Activated CD4-positive, alpha-beta memory T cell treated with anti-CD3 and anti-CD28 coated beads for 36 hours (primary cell): ENCODE measurements at places on chromosomes 6 and 20. TPM values are rescaled to one million over a fixed set of nuclear protein-coding genes. Genes with fewer than 3 reads are reported as not detected.

GRCh38 chr6:48403587-48403986 is 292.6 kb upstream of the PTCHD4 start:
- H3K4me1 ChIP-seq: no peaks in the 10 kb centered on the region
- no peaks in the 10 kb centered on the region for H3K36me3 ChIP-seq
- no peak overlapping the region for H3K27ac ChIP-seq
- no peak overlapping the region for H3K4me3 ChIP-seq

- H3K4me3 ChIP-seq: no peak overlapping the region
- DNase-seq: no peak
- H3K36me3 ChIP-seq: no peaks in the 10 kb centered on the region
- no peaks in the 10 kb centered on the region for H3K27me3 ChIP-seq
- H3K27ac ChIP-seq: no peak overlapping the region
Measured at GRCh38 chr6:117169064-117169665, 96.2 kb upstream of the VGLL2 start.

- no peaks in the 10 kb centered on the region for H3K27me3 ChIP-seq
- H3K36me3 ChIP-seq: peaks cover 17% of the 10 kb centered on the region
- H3K27ac ChIP-seq: peak overlapping the region; percentile 53
- H3K4me1 ChIP-seq: peaks cover 36% of the 10 kb centered on the region
- H3K4me3 ChIP-seq: peak overlapping the region; percentile 36
- no peak for DNase-seq
Measured at GRCh38 chr20:35145141-35145564, 2.0 kb downstream of the EDEM2 start.

The COL21A1 gene
- total RNA-seq: not detected

The ANKRD66 gene
- not detected for total RNA-seq

DNA sequence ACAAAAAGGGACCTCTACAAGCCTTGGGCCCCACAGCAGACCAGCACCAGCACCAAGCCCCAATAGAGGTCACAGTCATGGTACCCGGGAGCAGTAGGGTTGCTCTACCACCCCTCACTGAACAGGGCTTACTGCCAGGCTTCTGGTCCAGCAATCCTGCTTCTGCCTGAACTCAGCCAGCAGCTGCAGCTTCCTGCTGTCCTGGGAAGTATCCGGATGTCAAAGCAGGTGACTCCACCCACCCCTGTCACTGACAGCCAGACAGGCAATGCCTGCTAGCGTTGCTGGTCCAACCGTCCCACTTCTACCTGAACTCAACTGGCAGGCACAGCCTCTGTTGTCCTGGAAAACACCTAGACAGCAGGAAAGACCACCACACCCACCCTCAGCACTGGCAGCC is 47.0 kb upstream of the PCSK2 start:
- no peaks in the 10 kb centered on the region for H3K4me1 ChIP-seq
- no peaks in the 10 kb centered on the region for H3K27me3 ChIP-seq
- no peak overlapping the region for H3K4me3 ChIP-seq
- DNase-seq: no peak
- H3K36me3 ChIP-seq: no peaks in the 10 kb centered on the region
- no peak overlapping the region for H3K27ac ChIP-seq

DNA sequence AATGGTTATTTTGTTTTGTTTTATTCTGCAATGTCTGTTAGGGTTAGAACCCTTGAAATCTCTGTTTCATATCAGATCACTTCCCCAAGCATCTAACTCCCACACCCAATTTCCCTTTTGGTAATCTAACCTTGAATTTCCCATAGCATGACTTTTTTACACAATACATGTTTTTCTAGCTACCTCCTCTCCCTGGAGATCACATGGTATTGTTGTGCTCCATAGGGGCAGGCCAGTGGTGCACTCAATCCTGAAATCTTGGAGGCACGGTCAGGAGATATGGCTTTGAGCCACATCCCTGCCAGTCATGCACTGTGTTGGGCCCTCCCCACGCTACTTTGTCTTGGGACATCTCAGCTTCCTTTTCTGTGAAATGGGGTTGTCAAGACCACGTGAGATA is 36.7 kb upstream of the NNAT start:
- H3K4me1 ChIP-seq: peaks cover 2% of the 10 kb centered on the region
- DNase-seq: no peak
- H3K27me3 ChIP-seq: peaks cover 6% of the 10 kb centered on the region
- H3K4me3 ChIP-seq: no peak overlapping the region

The SUMO4 gene
- total RNA-seq: 4.8 TPM

The TTK gene
- 39.4 TPM for total RNA-seq

DNA sequence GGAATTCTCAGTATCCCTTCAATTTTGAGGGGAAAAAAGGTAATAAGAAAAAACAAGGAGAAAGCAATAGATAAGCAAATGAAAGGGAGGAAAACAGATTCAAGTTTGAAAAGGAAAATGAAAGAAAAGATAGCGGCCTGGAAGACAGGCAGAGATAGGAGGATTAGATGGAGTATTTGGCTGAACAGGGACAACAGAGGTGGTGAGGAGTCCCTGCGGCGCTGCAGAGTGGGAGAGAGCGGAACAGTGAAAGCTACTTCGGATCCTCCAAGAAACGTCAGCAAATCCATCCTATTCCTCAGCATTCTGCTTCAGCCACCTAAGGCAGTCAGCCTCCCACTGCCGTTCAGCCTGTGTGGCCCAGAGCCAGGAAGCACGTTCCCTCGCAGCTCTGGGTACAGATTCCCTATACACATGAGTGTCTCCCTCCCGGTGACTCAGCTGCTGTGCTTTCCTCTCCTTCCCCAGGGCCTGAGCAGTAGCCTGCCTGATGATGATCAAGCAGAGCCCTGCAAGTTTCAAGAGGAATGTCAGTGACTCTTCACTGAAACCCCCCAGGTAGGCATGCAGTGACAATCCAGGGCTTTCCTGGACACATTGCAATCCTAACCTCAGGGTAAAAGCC is 43.4 kb upstream of the CDYL start:
- H3K27ac ChIP-seq: no peak overlapping the region
- H3K4me1 ChIP-seq: peaks cover 2% of the 10 kb centered on the region
- peaks cover 18% of the 10 kb centered on the region for H3K27me3 ChIP-seq
- H3K4me3 ChIP-seq: no peak overlapping the region
- DNase-seq: no peak
- no peaks in the 10 kb centered on the region for H3K36me3 ChIP-seq

DNA sequence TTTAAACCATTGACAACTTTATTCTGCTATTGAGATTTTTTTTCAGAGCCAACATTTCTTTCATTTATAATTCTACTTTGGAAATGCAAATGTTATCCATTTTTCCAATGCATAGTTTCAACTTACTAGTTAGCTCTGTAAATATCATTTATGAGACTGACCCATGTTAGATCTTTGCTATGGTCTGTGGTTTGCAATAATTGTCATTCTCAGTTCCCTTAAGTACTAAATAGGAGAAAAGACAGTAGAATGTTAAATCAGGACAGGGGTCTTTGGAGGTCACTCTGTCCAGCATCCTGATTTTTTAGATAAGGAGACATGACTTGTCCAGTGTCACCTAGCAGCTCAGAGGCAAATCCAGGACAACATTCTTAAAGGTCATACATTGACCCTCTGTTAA is 522.2 kb upstream of the FLRT3 start:
- no peak for DNase-seq
- H3K4me1 ChIP-seq: no peaks in the 10 kb centered on the region
- no peak overlapping the region for H3K4me3 ChIP-seq
- H3K36me3 ChIP-seq: no peaks in the 10 kb centered on the region
- H3K27ac ChIP-seq: no peak overlapping the region

The MEI4 gene
- not detected for total RNA-seq

The CLDN20 gene
- total RNA-seq: not detected

The POPDC3 gene
- total RNA-seq: not detected

GRCh38 chr6:157184202-157185015 is 138.9 kb downstream of the TMEM242 start:
- peaks cover 13% of the 10 kb centered on the region for H3K4me1 ChIP-seq
- H3K27ac ChIP-seq: peak overlapping the region; percentile 62
- peak overlapping the region; percentile 43 for H3K4me3 ChIP-seq
- DNase-seq: peak; percentile 75
- peaks cover 8% of the 10 kb centered on the region for H3K36me3 ChIP-seq

- no peaks in the 10 kb centered on the region for H3K4me1 ChIP-seq
- no peak overlapping the region for H3K27ac ChIP-seq
- H3K4me3 ChIP-seq: no peak overlapping the region
- H3K36me3 ChIP-seq: no peaks in the 10 kb centered on the region
- H3K27me3 ChIP-seq: no peaks in the 10 kb centered on the region
Measured at GRCh38 chr6:77686931-77687330, 34.1 kb downstream of the MEI4 start.

GRCh38 chr6:79570129-79571029 is 33.1 kb upstream of the LCA5 start:
- DNase-seq: no peak
- no peak overlapping the region for H3K4me3 ChIP-seq
- no peaks in the 10 kb centered on the region for H3K36me3 ChIP-seq
- H3K4me1 ChIP-seq: no peaks in the 10 kb centered on the region
- H3K27ac ChIP-seq: no peak overlapping the region

DNA sequence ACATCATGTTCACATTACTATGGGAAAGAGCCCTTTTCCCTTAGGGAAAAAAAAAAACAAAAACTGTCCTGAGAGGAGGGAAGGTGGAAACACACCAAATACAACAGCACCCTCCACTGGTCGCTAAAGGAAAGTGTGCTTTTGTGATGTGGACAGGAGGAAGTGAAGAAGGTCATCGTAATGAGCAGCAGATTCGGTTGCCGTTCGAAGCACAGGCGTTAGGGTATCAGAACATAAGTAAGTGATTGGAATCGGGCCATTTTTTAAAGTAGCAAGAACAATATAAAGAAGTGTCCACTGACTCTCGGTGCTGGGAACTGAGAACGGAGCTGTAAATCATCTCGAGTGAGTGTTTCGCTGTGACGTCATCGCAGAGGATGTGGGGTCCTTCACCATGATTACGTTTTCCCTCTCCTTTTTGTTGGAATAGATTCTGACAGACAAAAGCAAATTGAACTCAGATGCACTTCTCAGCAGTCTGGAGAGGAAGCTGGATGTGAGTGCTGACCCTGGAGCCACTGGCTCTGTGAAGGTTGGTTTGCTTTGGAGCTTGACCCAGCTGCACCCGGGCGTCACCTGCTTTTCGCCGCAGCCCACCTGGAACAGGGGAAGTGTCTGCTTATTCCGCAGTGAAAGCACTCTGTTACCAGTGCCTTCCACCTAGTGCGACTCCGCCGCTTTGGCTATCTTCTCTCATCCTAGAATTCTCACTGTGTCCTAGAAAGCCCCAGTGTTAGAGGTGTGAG is 203.6 kb upstream of the GMDS start:
- H3K27me3 ChIP-seq: peaks cover 3% of the 10 kb centered on the region
- peak; percentile 34 for DNase-seq
- no peaks in the 10 kb centered on the region for H3K36me3 ChIP-seq
- H3K27ac ChIP-seq: no peak overlapping the region
- H3K4me1 ChIP-seq: peaks cover 3% of the 10 kb centered on the region

GRCh38 chr6:50270415-50270814 is 220.7 kb upstream of the DEFB112 start:
- no peaks in the 10 kb centered on the region for H3K36me3 ChIP-seq
- H3K27me3 ChIP-seq: no peaks in the 10 kb centered on the region
- DNase-seq: no peak

DNA sequence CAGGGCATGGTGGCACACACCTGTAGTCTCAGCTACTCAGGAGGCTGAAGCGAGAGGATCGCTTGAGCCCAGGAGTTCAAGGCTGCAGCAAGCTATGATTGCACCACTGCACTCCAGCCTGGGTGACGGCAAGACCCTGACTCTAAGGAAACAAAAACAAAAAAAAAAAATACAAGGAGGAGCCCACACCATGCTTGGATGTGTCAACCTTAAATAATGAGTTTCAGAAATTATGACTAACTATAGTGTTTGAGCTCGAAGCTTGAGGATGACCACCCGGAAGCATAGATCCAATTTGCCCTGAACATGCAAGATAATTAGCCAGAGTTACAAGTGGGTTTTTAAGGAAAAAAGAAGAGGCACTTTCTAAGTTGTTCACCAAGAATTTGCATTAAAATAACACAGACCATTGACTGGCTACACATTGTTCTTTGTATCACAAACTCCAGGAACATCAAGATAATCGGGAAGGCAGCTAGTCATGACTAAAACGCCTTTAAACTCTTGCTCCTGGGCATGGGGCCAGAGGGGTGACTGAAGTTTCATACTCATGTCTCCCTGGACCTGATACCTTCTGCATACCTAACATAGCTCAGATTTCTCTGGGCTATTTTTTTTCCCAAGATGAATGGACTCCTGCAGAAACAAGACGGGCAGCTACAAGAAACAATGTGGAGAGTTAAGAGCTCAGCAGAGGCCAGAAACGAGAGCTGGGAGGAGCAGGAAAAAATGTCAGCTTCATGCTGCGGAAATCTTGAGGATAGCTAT is 289.6 kb downstream of the PREX1 start:
- H3K27ac ChIP-seq: no peak overlapping the region
- DNase-seq: no peak
- H3K4me3 ChIP-seq: no peak overlapping the region

DNA sequence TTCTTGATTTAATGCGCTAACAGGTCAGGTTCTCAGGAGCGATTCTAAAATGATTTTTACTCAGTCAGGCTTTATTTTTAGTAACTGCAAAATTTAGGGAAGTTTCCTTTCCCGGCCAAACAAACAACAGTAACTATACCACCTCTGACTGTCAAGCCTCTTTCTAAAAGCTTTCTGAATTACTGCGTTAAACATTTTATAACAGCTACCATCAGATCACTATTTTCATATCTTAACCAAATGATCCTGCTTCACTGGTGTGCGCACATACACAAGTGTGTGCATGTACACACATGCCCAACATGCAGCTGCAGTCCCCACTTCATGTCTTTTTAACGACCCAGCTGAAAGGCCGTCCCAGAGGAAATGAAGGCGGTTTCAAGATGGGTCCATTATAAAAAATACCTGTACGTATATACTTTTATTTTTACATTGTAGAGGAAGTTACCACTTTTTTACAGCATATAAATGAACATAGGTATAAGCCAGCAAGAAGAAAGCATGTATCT is 25.0 kb downstream of the TMEM242 start:
- H3K4me1 ChIP-seq: peaks cover 3% of the 10 kb centered on the region
- no peak overlapping the region for H3K27ac ChIP-seq
- peaks cover 4% of the 10 kb centered on the region for H3K36me3 ChIP-seq
- H3K4me3 ChIP-seq: no peak overlapping the region
- no peak for DNase-seq
- no peaks in the 10 kb centered on the region for H3K27me3 ChIP-seq

The HTR1E gene
- total RNA-seq: not detected

- H3K4me3 ChIP-seq: no peak overlapping the region
- no peaks in the 10 kb centered on the region for H3K36me3 ChIP-seq
- DNase-seq: no peak
- no peaks in the 10 kb centered on the region for H3K4me1 ChIP-seq
Measured at GRCh38 chr20:40718982-40719729, 30.1 kb upstream of the MAFB start.
